ENCODE measurements at places on chromosomes 4 and X.

GRCh38 chr4:108601532-108601931, 18.8 kb upstream of the RPL34 start:
- DNase-seq = no peak

GRCh38 chrX:106935175-106935574, 15.0 kb downstream of the CLDN2 start:
- no peak for DNase-seq

DNA sequence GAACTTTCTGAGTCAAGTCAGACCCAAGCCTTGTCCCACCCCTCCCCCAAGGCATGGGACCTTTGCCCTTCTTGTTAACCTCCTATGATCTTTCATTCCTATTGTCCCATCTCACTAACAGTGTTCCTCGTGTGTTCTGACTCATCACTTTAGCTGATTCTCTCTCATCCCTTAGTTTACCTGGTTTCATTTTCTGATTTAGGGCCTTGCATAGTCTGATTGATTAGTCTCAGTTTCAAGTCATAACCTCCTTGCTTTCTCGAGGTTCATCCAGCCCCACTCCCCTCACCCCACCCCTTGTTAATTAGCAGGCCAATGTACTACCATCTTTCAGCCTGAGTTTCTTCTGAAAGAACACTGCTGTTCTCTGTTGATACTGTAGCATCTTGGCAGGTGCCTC, 517.4 kb downstream of the RPA4 start:
- DNase-seq = no peak

DNA sequence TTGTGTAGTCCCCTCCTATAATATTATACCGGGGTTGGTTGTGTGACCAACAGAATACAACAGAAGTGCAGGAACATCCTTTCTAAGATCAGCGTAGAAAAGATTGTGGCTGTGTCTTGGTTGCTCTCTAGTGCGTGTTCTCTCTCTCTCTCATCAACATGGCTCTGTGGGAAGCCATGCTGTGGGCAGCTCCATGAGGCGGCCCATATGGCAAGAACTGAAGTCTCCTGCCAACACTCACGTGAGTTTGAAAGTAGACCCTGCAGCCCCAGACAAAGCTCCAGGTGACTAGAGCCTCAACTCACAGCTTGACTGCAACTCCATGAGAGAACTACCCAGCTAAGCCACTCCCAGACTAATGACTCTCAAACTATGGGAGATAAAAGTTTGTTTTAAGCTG, 118.7 kb downstream of the TSPAN5 start:
- no peak for DNase-seq

DNA sequence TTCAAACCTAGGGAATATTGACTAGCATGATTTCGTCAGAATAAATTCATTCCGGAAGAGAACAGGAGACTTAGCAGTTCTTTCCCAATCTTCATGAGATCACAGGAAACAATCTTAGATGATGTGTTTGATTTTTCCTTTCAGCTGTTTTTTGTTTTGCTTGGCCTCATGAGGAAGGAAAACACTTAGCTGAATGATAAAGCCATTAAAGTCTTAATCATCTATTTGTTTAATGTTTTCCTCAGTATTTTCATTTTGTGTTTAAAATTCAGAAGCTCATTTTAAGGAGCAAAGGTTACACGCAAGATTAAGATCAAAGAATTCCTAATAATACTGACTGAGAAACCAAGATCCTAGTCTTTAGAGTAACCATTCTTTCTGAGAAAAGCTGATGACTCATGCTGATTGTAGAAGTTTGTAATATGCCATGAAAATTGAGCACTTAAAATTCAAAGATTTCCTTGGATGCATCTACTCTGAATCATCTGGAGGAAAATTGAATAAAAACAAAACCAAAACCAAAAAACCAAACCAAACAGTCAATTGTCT, 15.4 kb upstream of the TBC1D19 start:
- no peak for DNase-seq

DNA sequence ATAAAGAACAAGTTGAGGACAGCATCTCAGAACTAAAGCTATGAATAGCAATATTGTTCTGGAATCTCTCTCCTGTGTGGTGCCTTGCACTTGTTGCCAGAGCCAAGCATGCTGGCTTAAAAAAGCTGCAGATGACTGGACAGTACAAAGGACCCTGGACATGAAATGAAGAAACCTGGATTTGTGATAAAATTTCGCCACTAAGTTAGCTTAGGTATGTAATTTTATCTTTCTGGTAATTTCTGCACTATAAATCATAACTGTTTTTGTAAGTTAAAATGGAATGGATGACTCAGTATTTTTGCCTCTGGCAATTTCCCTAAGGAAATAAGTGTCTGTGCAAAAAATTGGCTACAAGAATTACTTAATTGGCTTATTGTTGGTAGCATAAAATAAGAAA, 317.2 kb downstream of the CAMK2D start:
- no peak for DNase-seq

GRCh38 chrX:121307449-121307848, 260.0 kb downstream of the GLUD2 start:
- no peak for DNase-seq

- DNase-seq = no peak
Measured at GRCh38 chrX:2665387-2666304, 25.4 kb upstream of the CD99 start.

- DNase-seq = no peak
Measured at GRCh38 chrX:68840256-68840655, 11.4 kb downstream of the EFNB1 start.

GRCh38 chrX:47200385-47201150, 6.9 kb downstream of the UBA1 start:
- DNase-seq = no peak

DNA sequence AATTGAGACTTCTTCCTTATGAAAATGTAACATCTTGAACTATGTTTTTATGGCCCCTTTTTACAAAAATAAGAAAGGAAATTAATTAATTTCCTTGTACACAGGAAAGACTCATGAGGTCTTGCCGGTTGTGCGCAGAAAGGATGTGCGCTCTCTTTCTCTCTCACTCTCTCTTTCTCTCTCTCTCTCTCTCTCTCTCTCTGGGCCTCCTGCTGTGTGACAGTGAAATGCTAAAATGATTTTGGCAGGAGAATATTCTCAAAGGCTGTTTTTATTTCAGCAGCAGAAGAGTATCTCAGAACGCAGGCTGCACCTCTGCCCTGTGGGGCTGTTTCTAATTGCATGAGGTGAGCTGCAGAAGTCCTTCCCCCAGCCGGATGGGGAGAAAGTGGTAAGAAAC, 349.0 kb downstream of the MID1IP1 start:
- DNase-seq = no peak

- DNase-seq = no peak
Measured at GRCh38 chrX:4380710-4381109, 667.3 kb upstream of the PRKX start.

DNA sequence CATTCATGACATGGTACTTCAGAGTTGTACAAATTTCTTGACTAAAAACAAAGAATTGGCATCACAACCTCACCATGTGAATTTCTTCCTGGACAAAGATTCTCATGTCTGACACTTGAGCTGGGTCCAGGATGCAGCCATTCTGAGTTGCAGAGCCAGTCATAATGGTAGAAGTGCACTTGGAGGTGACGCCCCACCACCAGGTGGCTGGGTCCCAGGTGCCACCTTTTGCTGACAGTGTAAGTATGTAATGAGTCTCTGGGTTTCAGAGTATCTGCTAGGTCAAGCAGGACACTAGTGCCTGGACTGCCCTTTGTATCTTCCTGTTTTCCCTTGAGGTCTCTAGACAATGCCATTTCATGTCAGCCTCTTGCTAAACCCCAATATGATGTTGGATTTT, 36.6 kb upstream of the WDR1 start:
- no peak for DNase-seq

DNA sequence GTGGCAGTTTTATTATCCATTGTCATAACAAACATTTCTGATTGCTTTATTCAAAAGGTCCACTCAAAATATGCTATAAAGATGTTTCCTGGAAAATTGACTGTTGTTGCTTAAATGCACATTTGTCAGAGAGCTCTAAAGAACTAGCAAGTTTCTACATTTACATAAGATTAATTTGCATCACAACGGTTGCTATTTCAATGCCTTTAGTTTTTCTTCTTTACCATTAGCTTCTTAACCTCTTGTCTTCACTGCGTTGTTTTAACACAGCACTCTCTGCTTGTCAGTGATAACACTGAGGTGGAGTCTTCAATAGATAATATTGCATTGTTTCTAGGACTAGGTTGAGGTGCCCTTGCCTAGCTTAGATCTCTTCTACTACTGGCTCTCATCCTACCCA, 76.7 kb upstream of the GALNT7 start:
- no peak for DNase-seq

DNA sequence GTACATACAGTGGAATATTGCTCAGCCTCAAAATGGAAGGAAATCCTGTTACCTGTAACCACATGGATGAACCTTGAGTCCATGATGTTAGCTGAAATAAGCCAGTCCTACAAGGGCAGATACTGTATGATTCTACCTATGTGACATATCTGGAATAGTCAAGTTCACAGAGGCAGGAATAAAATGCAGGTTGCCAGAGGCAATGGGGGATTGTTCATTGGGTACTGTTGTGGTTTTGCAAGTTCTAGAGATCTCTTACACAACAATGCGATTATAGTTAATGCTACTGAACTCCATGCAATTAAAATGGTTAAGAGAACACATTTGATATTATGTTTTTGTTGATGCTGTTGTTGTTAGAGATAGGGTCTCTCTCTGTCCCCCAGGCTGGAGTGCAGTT, 74.6 kb downstream of the SHROOM2 start:
- no peak for DNase-seq

All from NK-92 treated with Interleukin-12 subunit alpha and Interleukin-12 subunit beta, amount 100 ng/mL, for 24 hours (cell line).